ENCODE measurements at places on chromosomes 4 and X.

- no peak for DNase-seq
Measured at GRCh38 chr4:13174001-13174400, 310.1 kb downstream of the RAB28 start.

DNA sequence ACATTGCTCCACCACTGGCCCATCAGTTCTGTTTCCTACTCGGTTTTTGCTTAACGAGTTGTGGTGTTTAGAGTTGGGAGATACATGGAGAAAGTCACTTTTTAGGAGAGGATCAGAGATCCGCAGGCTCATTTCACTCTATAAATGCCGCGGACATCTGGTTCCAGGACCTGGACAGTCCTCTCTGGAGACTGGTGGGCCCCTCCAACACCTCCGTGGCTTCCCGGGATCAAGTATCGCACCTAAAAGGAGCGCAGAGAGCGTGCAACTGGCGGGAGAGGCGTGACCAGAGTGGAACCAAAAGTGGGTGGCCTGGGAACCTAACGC, 9.9 kb upstream of the CLTRN start:
- no peak for DNase-seq

- no peak for DNase-seq
Measured at GRCh38 chrX:152913346-152913745, 15.5 kb downstream of the ZNF185 start.

- no peak for DNase-seq
Measured at GRCh38 chr4:15402974-15403373, 24.9 kb upstream of the C1QTNF7 start.

DNA sequence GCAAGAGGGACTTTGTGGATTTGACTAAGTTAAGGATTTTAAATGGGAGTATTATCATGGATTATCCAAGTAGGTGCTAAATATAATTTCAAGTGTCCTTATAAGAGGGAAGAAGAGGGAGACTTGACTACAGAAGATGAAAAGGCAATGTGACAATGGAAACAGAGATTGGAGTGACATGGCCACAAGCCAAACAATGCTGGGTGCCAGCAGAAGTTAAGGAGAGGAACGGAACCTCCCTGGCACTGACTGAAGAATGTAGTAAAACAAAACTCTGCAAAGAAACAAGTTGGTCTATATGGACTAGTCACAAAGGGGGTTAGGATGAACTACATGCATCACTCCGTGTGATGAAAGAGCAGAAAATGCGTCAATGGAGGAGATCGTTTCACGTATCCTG, 395.8 kb upstream of the GALNT7 start:
- DNase-seq, result no peak

DNA sequence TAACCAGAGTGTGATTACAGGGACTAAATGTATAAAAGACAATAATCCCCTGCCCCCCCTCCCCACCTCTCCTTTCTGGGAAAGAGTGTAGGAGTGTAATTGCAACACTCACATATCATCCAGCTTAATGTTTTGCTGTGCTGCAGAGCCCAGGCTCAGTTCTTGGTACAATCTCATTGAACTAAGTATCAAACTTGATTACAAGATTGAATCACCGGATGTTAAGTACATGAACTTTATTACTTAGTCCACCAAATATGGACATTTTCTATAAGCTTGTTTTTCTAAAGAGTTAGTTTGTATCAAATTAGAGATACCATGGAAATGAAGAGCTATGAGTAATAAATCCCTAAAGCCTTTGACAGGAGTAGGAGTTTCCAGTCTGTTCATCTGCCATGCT, 559.1 kb downstream of the ZNF674 start:
- no peak for DNase-seq

DNA sequence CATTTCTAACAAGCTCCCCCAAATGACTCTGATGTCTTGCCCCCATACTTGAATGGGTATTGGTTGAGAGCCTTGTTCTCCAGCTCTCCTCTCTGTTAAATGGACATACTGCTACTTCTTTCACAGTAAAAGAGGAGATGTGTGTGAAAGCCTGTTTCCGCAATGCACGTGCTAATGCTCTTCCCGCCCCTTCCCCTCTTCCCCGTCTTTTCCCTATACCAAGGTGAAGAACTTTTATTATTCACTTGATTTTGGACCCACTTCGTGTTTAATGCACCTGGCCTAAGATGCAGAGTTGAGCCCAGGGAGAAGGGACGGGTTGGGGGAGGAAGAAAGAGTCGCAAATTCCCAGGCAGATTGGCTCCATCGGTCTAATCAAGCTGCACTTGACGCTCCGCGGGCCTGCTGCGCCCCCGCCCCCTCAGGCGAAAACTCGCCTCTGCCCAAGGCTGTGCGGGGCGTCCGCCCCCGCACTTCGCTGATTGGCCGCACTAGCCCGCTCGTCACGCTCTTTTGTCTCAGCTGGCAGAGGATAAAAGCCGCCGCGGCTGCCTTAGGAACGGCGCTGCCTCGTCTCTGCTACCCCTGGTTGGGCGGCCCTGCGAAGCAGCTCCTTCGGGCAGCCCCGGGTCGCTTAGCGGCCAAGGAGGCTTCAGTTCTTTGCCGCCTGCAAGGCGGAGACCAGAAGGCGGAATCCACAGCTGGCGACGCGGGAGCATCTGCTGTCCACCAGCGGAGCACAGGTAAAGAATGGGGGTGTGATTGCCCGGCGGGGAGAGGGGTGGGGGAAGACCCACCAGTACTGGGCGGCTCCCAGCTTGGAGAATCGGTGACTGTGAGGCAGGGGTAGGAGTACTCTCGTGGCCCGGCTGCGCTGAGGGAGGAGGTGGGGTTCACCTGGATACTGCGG, at the start of gene ZCCHC12:
Gene ZCCHC12, plus strand, starts transcription at position 562 of the 910 bp plus-strand sequence. CDS start 1,421 bp downstream, outside the sequence.
- no peak for DNase-seq

GRCh38 chr4:107312366-107312765, 276.3 kb upstream of the DKK2 start:
- no peak for DNase-seq

DNA sequence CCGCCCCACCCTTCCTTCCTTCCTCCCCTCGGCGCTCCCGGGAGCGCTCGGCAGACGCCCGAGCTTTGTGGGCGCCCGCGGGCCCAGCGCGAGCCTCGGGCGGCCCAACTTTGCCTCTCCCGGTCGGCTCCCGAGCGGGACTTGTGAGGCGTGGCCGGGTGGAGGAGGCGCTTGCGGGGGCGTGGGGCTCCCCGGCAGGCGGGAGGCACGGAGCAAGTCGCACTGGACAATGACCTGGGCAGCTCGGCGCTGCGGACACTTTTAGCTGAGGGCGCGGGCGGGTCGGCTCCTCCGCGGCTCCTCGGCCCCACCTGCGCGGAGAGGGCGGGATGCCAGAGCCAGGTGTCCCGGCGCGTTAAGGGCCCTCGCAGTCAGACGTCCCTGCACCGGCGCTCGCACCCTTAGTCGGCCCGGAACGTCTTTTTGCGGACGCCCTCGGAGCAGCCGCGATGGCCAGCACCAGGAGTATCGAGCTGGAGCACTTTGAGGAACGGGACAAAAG, 385 bp downstream of the DCLK2 start:
- no peak for DNase-seq

DNA sequence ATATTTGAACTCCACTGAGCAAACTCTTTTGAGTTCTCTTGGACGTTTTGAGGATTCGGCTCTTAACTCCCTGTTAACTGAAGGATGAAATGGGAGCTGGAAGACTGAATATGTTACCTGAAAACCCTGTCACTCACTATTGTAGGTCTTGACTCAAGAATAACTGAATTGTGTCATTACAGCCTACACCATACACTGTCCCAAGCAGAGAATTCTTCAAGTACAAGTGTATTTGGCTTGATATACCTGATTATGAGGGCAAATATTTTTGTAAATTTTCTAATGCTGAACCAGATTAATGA, 276.1 kb downstream of the CFAP299 start:
- no peak for DNase-seq

DNA sequence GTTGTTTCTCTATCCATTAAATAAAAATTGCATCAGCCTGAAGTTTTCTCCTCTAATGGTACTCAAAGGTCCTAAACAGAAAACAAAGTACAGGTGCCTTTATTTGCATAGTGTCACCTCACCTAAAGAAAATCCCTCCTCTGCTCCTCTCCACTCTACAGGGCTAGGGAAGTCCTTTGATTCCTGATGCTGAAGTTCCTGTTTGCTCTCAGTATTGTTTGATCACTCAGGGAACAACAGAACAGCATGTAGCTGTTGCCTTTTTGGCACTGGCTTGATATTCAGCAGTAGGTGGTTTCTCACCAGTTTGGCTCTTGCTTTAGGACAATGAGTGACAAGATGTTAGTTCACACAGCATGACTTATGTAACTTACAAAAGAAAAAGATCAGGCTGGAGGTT, 156.2 kb upstream of the SLC7A11 start:
- no peak for DNase-seq

GRCh38 chr4:67106861-67107460, 438.3 kb downstream of the CENPC start:
- DNase-seq, result no peak

- no peak for DNase-seq
Measured at GRCh38 chrX:47885501-47885900, 48.8 kb downstream of the ZNF81 start.

DNA sequence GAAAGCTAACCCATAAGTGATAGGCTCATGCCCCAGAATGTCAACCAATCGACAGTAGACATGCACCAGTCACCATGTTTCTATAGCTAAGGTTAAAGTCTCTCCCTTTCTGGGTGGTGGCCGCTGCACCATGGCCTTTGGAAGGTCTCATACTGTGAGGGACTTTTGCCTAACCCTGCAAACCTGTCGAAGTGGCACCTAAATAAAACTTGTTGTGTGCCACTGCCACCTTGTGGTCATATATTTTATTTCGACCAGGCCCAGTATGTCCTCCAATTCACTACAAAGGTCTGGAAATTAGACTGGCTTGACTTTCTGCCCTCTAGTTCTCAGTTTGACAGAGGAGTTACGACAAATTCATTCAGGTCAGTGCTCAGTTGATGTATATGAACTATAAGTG, 163.1 kb downstream of the SMARCA1 start:
- DNase-seq, result no peak

GRCh38 chrX:103376979-103377324, 614 bp downstream of the BEX3 start:
- DNase-seq, result no peak

- DNase-seq, result no peak
Measured at GRCh38 chr4:177473991-177474390, 31.8 kb upstream of the AGA start.

DNA sequence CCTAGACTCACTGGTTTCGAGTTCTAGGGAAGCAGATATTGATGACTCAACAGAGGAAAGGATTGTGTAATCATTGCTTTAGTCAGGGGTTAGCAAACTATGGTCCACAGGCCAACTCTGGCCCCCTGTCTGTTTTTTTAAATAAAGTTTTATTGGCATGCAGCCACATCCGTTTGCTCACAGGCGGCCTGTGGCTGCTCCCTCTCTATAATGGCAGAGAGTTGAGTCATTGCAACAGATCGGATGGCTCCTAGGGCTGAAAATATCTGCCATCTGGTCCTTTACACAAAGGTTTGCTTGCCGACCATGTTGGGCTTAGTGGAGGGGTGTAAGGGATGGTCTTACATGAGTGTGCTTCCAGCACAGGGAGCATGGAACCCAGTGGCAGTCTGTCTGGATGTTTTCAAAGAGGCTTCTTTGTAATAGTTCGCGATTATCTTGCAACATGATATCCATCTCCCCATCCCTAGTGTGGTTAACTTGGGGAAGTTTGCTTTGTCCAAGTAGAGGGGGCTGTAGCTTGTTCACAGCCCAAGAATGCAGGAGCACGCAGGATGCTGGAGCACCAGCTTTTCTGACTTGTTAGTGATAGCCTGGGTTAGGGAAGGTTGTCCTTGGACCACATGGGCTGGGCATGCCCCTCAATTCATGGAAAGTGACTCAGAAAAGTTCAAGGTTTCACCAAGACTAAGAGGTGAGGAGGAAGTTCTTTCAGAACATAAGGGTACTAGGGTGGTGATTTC, 59.3 kb upstream of the CLDN34 start:
- DNase-seq, result no peak

DNA sequence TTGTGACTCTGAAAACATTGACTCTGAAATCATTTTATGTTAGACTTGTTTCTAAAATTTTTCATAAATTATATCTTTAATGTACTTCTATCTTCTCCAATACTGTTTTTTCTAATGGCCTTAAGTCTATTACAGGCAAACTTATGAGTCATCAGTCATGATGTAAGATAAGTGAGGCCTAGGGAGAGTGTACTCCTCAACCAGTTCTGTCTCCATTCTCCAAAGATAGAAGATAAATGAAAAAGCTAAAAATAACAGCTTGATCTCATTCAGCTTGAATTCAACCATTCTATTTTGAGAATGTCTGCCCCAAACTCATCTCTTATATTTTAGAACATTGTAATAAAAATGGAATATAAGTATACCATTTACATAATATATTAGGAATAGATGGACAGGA, 34.5 kb downstream of the STBD1 start:
- no peak for DNase-seq

GRCh38 chr4:72770708-72771107, 201.7 kb upstream of the ADAMTS3 start:
- DNase-seq, result no peak

- no peak for DNase-seq
Measured at GRCh38 chr4:11494232-11494631, 65.5 kb upstream of the HS3ST1 start.

DNA sequence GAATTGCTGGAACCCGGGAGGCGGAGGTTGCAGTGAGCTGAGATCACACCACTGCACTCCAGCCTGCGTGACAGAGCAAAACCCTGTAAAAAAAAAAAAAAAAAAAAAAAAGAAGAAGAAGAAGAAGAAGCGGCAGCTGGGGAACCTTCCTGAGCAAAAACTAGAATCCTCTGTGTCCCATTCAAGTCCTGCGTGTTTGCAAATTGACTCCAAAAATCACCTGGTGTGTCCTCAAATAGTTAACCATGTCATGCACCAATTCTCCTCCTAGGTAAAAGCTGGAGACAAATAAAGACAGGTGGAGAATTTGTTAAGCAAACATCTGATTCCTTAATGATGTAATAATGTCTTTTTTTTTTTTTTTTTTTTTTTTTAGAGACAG, 31.9 kb upstream of the ASMTL start:
- no peak for DNase-seq

DNA sequence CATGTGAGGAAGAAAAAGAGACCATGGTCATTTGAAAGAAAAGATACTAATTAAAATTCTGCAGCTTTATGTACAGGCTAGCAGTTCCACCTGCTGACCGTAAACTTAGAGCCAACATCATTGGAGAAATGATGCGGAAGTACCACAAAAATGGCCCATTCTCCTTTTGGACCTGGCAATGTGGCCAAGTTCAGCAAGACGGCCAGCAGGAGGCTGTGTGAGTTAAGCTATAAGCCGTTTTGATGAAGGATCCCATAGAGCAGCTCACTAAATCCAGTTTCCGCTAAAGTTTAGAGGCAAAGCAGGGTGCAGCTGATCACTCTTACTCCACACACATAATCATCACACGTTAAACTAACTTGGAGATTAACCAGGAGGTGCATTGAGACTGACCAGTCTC, 133.8 kb downstream of the LDB2 start:
- DNase-seq, result no peak

- DNase-seq, result no peak
Measured at GRCh38 chrX:7127056-7127455, 20.5 kb upstream of the STS start.

- DNase-seq, result no peak
Measured at GRCh38 chrX:55787063-55787462, 69.5 kb downstream of the RRAGB start.
